ENCODE measurements at places on chromosomes 2 and 18.

GRCh38 chr2:159710601-159711180 lies 1.6 kb upstream of the MARCHF7 start:
- no peak for DNase-seq

DNA sequence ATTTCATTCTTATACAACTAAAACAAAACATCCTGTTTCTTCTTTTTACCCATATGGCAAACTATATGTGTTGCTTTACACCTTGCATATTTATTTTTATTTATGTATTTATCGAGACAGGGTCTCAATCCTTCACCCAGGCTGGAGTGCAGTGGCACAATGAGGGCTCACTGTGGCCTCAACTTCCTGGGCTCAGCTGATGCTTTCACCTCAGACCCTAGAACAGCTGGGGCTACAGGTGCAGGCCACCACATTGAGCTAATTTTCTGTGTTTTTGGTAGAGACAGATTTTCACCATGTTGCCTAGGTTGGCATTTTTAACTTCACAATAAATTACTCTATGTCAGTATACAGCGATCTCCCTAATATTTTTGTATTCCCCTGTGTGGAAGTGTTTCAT lies 522.0 kb downstream of the MBD2 start:
- DNase-seq: no peak

DNA sequence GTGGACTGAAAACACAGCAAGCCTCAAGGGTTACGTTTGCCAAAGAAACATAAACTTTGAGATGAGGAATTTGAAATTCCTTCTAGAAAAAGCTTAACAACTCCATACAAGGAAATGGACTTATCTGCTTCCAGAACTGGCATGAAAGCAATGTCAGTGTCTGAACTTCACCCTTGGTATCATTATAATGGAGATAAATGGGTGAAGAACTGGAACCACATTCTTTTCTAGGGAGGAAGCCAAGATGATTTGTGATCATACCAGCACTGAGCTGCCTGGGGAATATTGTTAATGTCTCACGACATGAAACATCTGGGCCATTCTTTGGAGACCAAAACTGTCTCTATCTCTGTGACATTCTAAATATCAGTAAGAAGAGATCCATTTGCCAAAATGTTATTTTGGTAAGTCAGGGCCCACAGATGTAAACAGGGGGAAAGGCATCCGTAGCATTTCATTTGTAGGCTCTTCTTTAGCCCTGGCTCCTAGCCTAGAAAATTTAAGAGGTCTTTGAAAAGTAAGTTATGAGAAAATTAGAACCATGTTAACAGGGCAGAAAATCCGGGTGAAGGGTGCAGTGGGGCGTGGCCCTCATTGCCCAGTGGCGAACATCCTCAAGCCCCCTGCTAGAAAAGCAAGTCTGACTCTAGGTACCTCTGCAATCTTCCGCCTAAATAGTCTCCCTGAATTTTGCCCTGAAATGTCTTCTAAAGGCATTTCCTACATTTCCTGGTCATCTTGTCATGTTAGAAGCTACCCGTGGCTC lies 295.3 kb upstream of the EPAS1 start:
- DNase-seq: no peak

DNA sequence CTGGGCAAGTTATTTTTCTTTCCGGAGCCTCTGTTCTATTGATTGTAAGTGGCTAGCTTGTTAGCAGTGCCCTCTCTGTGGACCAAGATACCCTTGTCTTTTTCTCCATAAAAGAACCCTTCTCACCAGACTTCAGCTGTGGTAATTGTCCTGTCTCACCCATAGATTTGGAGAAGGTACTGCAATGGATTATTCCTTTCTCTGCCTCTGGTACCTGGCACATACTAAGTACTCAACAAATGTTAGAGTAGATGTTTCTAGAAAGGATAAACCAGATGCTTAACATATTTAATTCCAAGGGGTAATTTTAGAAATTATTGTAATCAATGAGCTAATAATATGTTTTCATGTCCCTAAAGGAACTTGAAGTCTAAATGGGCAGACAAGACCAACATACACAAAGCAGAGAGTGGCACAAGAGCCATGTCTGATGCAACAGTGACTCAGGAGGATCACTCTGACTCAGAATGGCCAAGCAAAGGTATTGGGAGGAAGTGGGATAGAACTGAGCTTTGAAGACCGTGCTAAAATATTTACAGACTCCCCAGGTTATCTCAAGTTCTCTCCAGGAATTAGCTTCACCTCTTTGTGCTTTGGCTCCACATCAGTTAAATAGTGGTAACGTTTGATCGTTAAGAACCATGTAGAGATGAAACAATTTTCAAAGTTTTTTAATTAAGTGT lies 129.7 kb upstream of the OSR1 start:
- DNase-seq: peak; percentile 81

GRCh38 chr2:23801396-23801795 lies 125.5 kb downstream of the ATAD2B start:
- no peak for DNase-seq

DNA sequence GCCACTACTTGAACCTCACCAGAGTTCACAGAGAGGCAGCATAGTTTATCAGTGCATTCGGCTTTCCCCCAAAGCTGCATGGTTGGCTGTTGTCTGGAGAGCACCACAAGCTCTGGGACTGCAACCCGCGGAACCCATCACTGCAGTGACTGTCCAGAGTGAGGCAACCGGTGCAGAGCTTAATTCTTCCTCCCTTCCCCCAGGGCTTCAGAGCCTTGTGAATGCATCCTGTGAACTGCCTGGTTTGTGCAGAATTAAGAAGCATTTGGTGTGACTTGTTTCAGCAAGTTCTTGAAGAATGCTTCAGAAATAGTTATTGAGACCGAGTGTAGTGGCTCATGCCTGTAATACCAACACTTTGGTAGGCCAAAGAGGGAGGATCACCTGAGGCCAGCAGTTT lies 99.2 kb upstream of the FOSL2 start:
- DNase-seq: no peak

GRCh38 chr18:80154293-80154692 lies 45.2 kb downstream of the ADNP2 start:
- no peak for DNase-seq

DNA sequence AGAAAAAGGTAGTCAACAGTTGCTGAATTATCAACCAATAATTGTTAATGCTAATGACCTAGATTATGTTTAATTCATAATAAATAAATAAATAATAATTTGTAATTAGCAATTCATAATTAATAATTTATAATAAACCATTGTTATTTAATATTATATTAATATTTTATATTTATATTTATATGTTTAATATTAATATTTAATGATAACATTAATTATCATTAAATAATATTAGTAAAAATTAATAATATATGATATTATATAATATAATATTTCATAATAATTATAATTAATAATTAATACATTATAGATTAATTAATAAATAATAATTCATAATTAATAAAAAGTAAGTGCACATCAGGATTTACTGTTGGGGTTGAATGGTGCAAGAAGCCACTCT lies 389.4 kb upstream of the RGPD4 start:
- DNase-seq: no peak

DNA sequence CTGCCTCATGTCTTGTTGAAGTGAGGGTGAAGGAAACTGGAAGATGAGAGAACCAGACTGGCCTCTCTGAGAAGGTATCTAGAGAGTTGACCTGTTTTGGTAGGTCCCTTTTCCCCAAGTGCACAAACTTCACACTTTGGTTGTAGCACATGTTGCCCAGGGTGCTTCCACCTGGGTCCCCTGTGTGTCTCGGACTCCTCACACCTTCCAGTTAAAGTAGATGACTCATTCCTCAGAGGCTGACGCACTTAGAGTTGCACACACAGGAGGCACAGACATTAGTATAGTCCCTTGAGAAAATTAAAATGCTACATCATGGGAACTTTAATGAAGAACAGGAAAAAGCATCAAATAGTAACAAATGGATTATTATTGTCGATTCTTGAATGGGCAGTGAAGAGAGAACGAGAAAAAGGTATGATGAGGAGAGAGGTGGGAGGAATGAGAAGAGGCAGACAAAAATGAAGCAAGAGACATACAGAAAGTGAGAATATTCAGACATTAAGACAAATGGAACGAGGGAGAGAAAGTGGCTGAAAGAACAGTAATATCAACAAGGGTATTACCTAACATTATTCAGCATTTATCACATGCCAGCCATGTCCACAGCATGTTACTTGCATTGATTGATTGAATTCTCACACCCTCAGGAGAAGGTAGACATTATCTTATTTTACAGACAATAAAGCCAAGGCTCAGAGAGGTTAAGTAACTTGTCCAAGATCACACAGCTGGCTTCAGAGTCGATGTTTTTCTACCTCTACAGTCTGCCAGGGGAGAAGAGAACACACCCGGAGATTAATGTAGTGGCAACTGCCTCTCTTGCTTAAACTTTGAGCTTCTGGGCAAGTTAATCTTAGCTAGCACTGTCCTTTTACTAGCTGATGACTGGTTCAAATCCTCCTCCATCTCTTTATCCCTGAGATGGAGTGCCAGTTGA lies 68.6 kb downstream of the FHOD3 start:
- DNase-seq: no peak

DNA sequence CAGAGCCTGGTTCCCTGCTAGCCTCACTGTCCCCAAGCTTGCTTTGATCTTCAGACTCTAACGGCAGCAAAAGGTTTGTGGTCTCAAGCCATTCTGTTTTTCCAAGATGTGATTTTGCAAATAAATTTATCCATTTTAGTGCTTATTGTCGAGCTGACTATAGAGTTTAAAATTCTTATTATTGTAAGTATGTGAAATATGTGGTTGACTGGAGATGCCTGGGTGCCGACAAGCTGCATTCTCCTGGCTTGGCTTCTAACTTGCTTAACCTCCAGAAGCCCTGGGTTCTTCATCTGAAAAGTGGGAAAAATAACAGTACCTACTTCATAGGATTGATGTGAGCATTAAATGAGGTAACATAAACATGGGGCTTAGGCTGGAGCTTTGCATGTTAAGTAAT lies 9.9 kb upstream of the EDAR start:
- no peak for DNase-seq

- peak; percentile 37 for DNase-seq
These were observed 37.1 kb upstream of the GPR75 start for GRCh38 chr2:53896864-53897263.

DNA sequence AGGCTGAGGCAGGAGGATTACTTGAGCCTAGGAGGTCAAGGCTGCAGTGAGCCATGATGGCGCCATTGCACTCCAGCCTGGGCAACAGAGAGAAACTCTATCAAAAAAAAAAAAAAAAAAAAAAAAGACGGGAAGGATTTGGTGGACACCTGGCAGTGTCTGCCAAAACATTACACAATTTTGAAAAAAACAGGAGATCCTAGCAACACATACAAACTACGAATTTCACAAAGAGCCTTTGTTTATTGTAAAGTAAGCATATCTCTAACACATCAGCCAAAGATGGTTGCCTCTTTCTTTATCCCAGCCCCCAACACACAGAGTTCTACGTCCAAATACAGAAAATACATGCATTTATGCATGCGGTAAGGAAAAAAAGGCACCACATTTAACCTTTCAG lies 7.6 kb downstream of the GPR45 start:
- DNase-seq: no peak

DNA sequence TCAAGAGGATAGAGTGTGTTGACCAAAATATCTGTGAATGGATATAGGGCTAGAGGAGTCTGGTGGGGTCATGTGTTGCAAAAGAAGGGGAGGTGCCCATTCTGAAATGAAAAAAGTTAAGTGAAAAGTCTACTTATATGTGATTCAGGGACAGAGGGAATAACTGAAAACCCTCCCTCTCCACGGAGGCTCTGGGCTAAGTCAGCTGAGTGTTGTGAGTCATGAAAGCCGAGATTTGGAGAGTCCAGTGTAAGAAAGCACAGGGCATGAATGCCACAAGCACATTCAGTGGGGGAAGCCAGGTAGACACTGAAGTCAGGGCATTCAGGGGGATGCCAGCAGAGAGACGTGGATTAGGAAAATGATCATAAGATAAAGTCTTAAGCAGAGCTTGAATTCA lies 871.9 kb downstream of the TSN start:
- no peak for DNase-seq

DNA sequence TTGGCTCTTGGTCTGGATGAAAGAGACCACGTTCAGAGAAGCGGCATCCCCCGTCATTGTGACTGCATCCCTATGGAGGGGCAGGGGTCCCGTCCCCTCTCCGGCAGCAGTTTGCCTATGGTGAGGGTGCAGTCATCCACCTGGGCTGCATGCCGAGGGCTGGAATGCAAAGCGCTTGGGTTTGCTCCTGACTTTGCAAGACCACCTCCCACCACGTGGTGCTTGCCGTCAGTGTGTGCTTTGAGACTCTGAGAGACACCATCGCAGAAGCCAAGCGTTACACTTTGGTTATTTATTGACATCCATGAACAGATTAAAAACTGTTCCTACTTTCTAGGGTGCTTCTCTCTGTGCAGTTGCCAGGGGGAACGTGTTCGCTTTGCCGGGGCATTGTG lies 59.5 kb downstream of the SH3RF3 start:
- DNase-seq: no peak

GRCh38 chr2:19216676-19217602 lies 141.5 kb downstream of the OSR1 start:
- DNase-seq: no peak

GRCh38 chr18:59354731-59355130 lies 4.3 kb downstream of the LMAN1 start:
- no peak for DNase-seq

DNA sequence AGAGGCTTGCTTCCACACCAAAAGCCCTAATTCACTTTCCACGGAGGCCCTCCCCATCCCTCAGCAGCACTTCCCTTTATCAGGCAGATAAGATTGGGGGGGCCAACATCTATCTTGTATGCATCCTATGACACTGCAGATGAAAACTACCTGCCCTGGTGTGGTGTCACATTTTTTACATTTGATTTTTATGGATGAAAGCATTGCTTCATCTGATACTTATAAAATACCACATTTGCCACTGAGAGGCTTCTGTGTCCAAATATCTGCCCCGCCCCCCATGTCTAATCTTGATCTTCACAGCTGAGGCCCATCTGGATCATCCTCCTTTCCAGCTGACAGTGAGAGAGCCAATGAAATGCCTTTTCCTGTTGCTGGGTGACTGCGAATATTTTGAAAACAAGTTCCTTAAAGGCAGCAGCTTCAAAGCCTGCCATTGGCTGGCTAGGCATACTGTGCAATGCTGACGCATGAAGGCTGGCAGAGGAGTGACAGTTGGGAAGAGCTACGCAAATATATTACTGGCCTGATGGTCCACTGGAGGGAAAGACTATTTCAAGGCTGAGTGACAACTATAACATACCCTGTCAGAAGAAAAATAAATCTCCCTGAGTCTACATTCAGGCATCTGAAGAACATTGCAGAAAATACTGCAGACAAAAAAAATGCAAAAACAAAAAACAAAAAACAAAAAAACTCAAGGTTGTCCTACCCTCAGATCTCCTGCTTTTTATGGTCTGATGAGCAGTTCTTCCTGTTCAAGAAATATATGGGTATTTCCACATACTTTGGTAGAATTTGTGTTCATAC lies 318.7 kb downstream of the PDE11A start:
- DNase-seq: no peak

Measured in kidney epithelial cell (primary cell).